HS-5 (cell line): ENCODE measurements at places on chromosomes 12 and 14.

DNA sequence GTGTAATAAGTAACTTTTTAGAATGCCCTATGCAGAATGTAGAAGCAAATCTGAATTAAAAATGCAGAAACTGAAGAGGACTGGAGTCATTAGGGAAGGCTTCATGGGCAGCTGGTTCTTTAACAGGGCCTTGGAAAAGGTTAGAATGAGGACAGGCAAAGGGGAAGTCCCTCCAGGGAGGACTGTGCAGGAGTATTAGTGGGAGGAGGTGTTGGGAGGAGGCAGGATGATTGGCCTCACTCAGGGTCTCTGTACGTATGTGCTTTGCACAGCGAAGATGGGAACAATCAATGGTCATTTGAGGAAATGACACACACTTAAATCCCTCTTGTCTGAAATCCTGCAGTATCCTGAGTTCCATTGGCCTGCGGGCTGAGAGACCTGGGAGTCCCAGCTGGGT lies 119.7 kb downstream of the PTCSC3 start:
- DNase-seq, result no peak

DNA sequence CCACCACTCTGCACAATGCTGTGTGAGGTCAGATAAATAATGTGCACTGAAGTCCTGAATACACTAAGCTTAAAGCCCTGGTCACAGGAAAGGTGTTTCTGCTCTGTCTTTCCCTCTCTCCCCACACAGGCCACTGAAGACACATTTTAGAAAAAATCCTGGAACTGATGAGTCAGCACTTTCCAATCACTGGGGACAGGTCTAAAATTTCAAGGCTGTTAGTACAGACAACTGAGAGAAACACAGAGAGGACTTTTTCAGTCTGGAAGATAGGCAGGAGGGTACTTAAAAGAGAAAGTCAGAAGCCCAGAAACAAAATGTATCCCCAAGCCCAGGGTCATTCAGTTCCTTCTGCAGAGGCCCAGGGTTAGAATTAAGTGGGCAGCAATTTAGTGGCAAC lies 333.9 kb upstream of the CCDC196 start:
- no peak for DNase-seq

DNA sequence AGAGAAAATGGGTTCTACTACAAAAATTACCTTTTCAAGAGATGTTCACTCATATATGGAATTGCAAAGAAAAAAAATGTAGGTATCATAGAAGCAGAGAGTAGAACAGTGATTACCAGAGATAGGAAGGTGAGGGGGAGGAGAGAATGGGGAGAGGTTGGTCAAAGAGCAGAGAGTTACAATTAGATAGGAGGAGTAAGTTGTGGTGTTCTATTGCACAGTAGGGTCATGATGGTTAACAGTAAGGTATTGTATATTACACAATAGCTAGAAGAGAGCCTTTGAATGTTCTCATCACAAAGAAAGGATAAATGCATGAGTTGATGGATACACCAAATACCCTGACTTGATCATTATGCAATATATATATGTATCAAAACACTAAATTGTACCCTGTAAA lies 145.8 kb downstream of the TMEM117 start:
- no peak for DNase-seq

DNA sequence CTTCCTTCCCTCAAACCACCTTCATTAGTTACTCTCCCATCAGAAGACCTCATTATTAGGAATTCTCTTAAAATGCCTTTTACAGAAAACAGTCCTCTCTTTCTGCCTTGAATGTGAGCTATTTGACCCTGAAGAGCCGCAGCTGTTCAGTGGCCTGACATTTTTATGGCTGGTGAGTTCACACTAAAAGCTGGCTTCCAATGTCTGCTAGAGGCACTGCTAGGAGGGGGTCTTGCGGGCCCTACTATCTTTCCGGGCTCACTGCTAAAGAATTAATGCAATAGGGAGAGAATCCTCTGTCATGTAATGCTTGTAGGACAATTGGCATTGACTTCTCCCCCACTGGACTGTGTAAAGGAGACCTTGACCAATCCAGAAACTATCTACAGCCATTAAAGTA lies 87.7 kb downstream of the GPR135 start:
- DNase-seq, result no peak

GRCh38 chr14:81276073-81277069 lies 55.6 kb upstream of the GTF2A1 start:
- no peak for DNase-seq

DNA sequence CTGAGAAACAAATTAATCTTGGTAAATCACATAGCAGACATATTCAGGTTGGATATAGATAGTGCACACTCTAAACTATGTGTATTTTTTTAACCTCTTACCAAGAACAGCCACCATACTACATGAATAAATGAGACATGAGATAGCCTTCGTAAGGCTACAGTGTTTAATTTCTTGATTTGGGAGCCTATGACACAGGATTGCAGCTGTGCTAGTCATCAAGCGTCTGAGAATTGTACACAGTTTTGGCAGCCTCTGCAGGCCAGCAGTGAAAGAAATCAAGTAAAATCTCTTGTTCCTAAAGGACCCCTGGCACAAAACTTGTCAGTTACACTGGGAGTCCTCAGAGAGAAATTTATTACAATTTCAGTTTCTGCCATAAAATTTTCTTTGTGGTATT lies 236.1 kb downstream of the C12orf50 start:
- DNase-seq, result no peak
